ENCODE measurements at places on chromosomes 3 and 15.

- no peak for DNase-seq
Measured at GRCh38 chr3:132787616-132788300, 65.5 kb upstream of the NPHP3 start.

GRCh38 chr3:125643172-125643571 is 47.9 kb upstream of the OSBPL11 start:
- no peak for DNase-seq

DNA sequence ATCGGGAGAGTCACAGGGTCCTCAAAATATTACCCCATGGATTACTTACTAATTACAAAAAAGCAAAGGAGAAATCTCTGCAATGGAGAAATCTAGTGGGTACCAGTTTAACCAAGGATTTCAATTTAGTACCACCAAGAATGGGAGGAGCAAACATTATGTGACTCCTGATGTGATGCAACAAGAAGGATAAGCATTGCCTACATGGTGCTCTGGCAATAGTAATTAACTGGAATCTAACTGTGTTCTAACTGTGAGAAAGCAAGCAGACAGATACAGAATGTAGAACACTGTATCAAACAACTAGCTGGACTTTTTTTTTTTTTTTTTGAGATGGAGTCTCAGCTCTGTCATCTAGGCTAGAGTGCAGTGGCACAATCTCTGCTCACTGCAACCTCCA is 159.2 kb downstream of the TNIK start:
- DNase-seq, result no peak

DNA sequence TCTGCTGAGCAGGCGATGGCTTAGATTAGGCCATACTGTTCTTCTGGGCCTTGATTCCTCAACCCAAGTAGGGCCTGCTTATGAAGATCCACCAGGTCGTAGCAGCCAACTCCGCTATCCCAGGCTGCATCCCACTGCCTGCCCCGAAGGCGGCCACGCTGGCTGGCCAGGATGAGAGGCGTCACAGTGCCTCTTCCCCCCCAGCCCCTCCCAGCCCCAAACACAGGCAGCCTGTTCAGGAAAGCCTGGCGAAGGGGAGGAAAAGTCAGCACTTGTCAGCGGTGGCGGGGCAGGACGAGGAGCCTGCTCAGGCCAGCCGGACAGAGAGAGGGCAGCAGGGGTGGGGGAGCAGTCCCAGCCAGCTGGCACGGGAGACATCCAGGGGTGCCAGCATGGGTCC is 11.2 kb downstream of the PTH1R start:
- DNase-seq, result no peak

DNA sequence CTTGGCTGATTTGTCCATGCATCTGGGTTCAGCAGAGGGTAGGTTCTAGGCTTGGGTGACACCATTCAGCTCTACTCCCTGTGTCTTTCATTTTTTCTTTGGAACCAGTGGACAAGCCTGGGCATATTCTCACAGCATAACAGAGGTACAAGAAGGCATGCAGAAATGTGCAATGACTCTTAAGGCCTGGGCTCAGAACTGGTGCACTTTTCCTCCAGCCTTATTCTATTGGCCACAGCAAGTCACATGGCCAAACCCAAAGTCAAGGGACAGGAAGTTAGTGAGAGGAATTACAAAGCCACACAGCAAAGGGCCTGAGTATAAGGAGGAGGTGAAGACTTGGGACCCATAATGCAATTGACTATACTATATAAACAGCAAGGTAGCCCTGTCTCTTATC is 200.9 kb upstream of the CTDSPL start:
- no peak for DNase-seq

DNA sequence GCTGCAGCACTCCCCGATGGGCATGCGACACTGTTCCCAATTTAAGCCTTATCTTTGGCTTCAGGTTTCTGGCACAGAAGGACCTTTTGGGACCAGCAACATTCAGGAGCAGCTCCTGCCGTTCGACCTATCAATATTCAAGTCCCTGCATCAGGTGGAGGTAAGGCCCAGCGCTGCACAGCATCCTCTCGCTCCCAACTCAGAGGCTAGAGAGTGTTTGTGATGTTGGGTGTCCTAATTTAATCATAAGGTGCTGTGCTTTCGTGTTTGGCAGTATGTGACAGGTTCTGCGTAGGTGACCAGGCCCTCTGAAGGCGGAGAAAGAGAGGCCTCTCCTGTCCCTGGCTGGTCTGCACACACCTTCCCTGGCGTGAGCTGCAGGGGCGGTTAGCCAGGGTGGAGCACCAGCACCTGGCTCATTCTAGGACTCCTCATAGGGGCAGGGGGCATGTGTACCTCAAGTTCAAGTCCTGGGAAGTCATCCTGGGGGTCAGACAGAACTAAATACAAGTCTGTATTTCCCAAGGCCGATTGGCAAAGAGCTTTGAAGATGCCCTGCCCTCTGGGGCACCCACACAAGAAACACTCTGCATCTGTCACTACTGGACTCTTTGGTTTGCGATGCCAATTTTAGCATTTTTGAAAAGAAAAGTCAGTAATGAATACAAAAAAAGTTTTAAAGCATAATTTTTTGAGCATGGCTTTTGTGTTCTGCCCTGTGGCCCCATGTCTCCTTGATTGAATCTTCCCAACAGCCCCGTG is 17.0 kb downstream of the NISCH start:
- no peak for DNase-seq

DNA sequence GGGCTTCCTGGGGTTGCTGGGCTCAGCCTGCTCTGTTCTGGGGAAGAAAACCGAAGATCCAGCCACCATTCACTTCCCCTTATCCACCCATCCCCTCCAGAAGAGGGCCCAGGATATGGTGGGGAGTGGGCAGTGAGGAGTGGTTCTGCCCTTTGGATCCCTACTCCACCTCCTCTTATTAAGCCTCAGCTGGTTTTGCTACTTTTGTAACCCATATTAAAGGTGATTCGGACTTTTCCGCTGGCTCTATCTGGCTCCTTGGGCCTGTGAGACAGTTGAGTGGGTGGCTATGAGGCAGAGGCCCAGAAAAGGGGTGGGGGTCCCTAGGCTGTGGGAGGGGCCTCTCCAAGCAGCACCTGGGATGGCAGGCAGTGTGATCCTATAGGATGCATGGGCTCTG is 33.8 kb downstream of the NBEAL2 start:
- no peak for DNase-seq

GRCh38 chr3:132256989-132257388 is 60.2 kb upstream of the ACP3 start:
- no peak for DNase-seq

GRCh38 chr3:169227911-169228310 is 435.6 kb downstream of the MECOM start:
- DNase-seq, result no peak

DNA sequence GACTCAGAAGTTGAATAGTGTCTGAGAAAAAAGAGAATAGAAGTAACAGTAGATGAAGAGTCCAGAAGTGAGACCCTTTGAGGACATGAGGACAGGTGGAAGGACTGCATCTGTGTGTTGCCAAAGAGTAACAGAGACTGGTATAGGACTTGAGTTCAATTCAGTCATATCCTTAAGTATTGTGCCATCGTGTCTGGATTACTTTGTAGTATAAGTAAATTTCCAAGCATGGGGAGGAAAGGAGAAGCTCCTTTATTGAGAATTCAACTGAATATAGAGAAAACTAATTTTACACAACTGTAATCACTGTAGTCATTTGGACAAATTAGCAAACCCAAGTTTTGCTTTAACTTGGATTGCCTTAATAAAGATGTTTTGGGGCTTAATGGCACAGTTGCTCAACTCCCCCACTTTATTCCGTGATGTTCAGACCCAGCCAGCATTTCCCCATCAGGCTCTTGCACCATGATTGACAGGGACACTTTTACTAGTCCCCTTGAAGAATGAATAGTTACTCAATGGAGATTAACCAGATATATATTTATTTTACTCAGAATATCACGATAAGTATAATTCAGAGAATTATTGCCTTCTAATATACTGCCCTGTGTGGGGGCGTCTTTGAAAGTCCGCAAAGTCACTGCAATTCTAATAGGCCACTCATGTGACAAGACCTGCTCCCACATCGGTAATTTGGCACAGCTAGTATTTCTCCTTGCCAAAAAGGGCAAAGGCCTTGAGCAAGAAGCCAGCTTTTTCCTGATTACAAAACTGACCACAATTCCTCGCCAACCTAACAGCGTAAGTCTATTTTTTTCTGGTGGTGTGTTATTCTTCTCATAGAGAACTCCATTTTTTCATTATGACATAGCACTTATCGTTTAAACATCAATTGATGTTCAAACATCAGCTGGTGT is 61.3 kb downstream of the PPARG start:
- DNase-seq, result no peak

DNA sequence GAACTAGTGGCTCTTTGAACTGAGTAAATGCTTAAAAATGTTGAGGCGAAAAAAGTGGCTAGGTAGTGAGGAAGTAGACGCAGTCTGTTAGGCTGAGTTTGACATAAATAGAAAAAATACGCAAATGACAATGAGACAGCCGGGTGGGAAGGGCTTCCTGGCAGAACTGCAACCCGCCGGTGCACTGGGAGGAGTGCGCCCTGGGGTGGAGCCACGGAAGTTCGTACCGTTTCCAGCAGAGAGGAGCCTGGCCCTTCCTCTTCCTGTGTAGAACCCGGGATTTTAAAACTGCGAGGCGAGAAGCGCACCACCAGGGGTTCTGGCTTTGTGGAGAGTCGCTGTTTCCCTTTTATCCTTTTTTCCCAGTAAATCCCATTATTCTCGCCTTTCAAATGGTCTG is 602.6 kb downstream of the PYDC2 start:
- no peak for DNase-seq

DNA sequence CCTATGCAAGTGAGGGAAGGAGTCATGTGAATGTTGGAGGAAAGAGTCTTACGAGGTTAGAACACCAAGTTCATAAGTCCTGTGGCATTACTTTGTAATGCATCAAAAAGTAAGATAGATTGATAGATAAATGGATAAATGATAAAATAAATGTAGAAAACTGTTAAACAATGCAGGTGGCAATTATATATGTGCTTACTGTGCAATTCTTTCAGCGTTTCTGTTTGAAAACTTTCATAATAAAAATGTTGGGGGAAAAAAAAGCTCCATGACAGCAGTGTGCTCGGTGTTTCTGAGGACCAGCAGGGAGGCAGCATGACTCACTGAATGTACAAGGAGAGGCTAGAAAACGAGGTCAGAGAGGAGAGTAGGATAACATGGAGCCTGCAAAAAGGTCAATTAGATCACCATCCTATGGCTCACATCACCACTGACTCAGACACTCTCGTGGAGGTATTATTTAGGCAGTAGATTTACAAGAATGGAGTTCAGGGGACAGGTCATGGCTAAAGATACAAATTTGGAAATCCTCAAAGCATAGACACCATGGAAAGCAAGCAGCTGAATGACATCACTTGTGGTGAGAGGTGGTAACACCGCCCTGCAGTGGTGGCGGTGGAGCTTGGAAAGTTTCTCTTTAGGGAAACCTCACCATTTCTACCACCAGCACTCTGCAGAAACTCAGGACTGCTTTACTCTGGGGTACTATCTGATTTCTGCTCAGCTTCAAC is 219.8 kb downstream of the CTNNB1 start:
- no peak for DNase-seq
